Left lung (tissue), 14 donors: ENCODE measurements at places on chromosomes 12 and 14. TPM values are rescaled to one million over a fixed set of nuclear protein-coding genes. Genes with fewer than 3 reads are reported as not detected.

- no peak for DNase-seq
These were observed 170.5 kb upstream of the RBM19 start for GRCh38 chr12:114136631-114137030.

The KERA gene
- 0.18 TPM for polyA plus RNA-seq

DNA sequence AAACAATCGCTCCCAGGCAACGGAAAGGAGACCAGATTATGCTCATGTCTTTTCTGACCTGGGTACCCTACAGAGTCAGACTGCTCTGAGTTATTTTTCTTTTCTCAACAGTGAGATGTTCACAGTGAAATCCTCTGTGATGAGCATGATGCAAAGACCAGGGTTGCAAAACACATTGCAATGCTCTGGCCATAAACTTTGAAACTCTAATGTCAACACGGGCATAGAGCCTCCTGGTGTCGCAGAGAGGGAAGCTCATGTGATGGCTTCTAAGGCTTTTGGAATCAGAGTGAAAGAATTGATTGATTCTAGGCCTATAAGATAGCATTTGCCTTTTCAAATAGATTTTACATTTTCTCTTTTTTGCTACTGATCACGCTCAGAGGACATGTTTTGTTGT, 193.4 kb downstream of the RASSF9 start:
- DNase-seq, result no peak

DNA sequence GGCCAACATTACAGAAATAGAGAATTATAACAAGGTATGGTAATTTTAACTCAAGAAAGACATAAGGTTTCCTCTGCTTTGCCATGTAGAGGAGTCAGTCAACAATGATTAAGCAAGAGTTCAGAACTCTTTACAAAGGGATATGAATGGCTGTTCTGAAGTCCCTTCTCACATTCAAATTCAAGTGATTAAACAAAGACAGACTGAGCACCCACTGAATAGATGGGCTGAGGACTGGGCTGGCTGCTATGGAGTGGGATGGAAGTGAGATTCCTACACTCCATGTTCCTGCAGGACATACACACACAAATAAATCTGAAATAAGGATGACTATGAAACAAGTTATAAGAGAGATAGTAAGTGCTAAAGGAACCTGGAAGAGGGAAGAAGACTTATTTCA, 199.0 kb upstream of the GRIP1 start:
- no peak for DNase-seq

- DNase-seq, result no peak
These were observed 28.1 kb upstream of the TTC7B start for GRCh38 chr14:90844321-90844720.

The MANSC4 gene
- polyA plus RNA-seq, result 0.33 TPM

DNA sequence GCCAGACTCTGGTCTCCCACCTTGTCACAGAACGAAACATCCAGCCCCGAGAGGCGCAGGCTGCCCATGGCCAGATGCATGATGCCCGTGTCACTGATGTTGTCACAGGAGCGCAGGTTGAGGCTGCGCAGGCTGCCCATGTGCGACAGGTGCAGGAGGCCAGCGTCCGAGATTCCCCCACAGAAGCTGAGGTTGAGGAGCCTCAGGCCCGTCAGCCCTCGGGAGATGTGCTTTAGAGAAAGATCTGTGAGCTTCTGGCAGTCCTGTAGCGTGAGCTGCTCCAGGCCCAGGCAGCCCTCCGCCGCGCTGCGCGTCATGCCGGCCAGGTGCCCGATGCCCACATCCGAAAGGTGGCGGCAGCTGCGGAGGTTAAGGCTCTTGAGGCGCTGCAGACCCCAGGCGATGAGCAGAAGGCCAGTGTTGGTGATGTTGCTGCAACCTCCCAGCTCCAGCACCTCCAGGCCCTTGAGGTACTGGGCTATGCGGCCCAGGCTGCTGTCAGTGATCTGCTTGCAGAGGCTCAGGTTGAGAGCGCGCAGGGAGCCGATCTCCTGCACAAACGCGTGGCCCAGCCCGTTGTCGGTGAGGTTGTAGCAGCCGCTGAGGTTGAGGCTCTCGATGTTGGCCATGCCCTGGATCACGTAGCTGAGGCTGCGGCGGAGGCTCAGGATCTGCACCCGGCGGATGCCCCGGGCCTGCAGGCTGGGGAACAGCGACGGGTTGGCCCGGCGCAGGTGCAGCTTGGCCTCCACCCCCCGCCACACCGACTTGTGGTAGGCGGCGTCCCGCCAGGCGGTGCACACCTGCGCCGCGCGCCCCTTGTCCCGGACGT, 991 bp downstream of the FBXL14 start:
- peak; percentile 63 for DNase-seq

The SLC2A13 gene
- 5.8 TPM for polyA plus RNA-seq

GRCh38 chr12:31966558-31967205, 7.5 kb downstream of the RESF1 start:
- DNase-seq, result no peak

- DNase-seq, result no peak
These were observed 117.3 kb downstream of the BTG1 start for GRCh38 chr12:92028441-92028709.

GRCh38 chr12:115201966-115202365, 518.0 kb upstream of the TBX3 start:
- DNase-seq, result no peak

The ACVRL1 gene
- polyA plus RNA-seq, result 97.5 TPM

The TMEM30B gene
- polyA plus RNA-seq, result 19.2 TPM

DNA sequence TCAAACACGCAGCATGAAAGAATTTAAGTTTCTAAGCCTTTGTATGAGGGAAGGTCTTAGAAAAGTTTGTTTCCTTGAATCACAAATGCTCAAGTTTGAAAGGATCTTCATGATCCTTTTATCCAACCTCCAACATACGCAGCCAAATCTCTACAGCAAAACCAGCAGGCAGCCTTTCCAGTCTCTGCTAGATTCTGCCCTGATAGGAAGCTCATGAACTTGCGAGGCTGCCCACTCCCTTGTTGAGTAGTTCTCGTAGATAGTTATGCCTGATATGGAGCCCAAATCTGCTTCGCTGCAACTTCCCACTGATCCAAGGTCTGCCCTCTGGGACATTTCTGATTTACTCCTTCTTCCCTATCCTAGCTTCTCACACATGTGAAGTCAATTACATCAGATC, 272.9 kb downstream of the EGLN3 start:
- no peak for DNase-seq
